ENCODE measurements at places on chromosomes 12 and 14.

DNA sequence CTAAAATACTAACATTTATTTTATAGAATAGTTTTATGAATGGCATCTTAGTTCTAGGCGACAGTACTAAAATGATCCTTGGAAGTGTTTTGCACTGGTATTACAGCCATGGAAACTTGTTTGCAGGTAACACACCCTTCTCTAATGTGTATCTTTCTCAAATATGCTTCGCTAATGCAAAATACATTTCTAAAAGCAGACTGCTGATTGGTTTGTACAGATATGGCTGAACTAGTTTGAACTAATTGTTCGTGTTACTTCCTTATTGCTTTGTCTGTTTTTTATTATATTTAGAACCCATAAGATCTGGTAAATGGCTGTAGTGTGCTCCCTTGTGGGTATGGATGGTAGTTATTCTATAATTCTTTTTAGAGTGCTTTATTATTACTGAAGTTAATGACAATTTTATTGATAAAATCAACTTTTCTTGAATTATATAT, 53.0 kb downstream of the ATF7IP start:
- no peak overlapping the region for H3K27ac ChIP-seq
- no peaks in the 10 kb centered on the region for H3K27me3 ChIP-seq
- no peak for DNase-seq
- H3K36me3 ChIP-seq, result peaks cover 7% of the 10 kb centered on the region
- H3K4me3 ChIP-seq, result peak overlapping the region; percentile 15
- peaks cover 32% of the 10 kb centered on the region for H3K4me1 ChIP-seq

DNA sequence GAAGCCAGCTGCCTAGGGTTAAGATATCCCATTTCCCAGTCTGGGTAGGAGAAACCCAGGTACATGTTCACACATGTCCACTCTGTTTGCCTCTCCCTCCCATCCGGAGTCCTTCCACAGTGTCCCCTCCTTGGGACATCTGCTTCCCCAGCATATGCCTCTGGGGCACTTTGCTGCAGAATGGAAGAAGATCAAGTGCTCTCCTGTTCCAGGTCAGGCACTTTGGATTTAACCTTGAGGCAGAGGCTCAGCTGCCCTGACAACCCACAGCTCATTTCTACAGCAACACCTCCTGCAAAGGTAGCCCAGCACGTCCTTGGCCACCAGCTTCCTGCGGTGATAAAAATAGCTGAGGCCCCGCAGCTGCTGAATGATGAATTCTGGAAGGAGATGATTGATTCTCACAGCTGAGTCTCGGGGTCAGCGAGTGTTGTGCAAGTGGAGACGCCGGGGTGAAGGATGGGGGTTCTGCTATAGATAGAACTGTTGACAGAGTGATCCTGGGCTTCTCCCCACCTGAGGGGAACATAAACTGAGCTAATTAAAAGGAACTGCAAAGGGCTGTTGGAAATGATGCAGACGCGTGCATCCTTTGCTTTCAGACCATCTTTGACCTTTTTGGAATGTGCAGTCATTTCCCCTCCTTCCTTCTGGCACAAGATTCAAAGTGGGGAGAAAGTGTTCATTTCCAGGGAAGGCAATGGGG, 145.0 kb downstream of the SLC38A6 start:
- H3K36me3 ChIP-seq, result no peaks in the 10 kb centered on the region
- H3K27ac ChIP-seq, result no peak overlapping the region
- H3K27me3 ChIP-seq, result peaks cover 9% of the 10 kb centered on the region
- no peaks in the 10 kb centered on the region for H3K4me1 ChIP-seq
- DNase-seq, result no peak

DNA sequence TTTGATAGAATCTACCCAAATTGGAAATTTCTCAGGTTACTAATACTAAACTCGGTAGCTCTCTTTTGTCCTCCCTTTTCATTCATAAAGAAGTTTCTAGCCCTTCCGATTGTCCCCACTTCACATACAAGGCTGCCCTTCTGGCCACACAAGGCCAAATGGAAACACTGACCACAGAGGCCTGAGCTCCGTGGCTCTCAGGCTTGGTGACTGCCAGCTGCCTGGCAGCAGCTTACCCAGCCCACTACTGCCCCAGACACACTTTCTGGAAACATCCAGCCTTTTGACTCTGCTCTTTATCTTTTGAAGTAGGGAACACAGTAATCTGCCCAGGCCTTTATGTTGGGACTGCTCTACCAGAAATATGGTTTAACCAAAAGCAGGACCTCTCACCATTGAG, 167.2 kb downstream of the GCH1 start:
- H3K27ac ChIP-seq, result no peak overlapping the region
- no peaks in the 10 kb centered on the region for H3K36me3 ChIP-seq
- no peak overlapping the region for H3K4me3 ChIP-seq
- peaks cover 5% of the 10 kb centered on the region for H3K4me1 ChIP-seq
- H3K27me3 ChIP-seq, result peaks cover 43% of the 10 kb centered on the region
- DNase-seq, result no peak

GRCh38 chr12:14417715-14418114, 52.2 kb downstream of the ATF7IP start:
- peak overlapping the region; percentile 90 for H3K27ac ChIP-seq
- peaks cover 33% of the 10 kb centered on the region for H3K4me1 ChIP-seq
- peak; percentile 59 for DNase-seq
- H3K4me3 ChIP-seq, result peak overlapping the region; percentile 78
- no peaks in the 10 kb centered on the region for H3K27me3 ChIP-seq
- peaks cover 7% of the 10 kb centered on the region for H3K36me3 ChIP-seq

GRCh38 chr14:56119201-56119981, 1.2 kb downstream of the PELI2 start:
- H3K27me3 ChIP-seq, result peaks cover 23% of the 10 kb centered on the region
- peaks cover 27% of the 10 kb centered on the region for H3K4me1 ChIP-seq
- DNase-seq, result peak; percentile 19
- peak overlapping the region; percentile 79 for H3K4me3 ChIP-seq
- H3K36me3 ChIP-seq, result peaks cover 17% of the 10 kb centered on the region

DNA sequence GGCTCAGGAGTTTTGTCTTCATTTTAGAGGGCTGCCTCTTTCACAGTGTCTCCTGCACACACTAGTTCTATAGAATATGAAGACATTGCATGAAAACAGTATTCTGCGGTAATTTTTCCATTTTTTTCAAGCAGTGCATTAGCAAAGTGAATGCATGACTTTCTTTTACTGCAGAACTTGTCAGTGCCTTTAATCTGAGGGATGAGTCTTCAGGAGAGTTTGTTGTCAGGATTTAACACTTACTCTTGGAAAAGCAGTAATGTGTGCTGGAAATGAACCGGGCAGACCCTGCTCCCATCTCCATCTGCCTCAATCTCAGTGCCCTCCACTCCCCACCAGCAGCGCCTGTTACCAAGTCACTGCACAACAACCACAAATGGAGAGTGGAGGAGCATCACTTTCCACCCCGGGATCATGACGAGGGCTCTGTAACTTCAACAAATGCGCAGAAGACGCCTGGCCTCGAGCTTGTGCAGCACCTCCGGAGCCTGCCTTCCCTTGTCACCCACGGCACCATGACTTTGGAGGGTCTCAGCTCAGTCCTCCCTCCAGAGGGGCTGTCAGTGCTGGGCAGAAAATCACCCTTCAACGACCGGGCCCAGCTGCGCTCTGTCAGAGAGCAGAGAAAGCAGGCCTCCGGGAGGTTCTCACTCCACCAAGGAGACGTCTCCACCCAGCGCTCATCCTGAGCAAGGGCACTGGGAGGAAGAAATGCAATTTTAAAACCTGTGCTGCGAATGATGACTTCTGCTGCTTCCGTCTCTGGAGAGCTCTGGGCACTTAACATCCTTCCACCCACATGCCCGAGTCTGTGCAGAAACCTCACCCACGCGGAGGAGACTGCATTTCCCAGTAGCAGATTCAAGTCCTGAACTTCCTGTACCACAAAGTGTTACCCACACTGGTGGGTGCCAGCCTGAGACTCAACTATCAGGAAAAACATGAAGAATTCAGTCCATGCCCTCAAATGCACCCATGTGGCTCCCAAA, 255.7 kb downstream of the ADGRD1 start:
- no peaks in the 10 kb centered on the region for H3K4me1 ChIP-seq
- H3K4me3 ChIP-seq, result no peak overlapping the region
- DNase-seq, result no peak
- H3K36me3 ChIP-seq, result no peaks in the 10 kb centered on the region
- H3K27ac ChIP-seq, result no peak overlapping the region
- H3K27me3 ChIP-seq, result peaks cover 58% of the 10 kb centered on the region

GRCh38 chr12:122836027-122836921, 1.0 kb downstream of the HIP1R start:
- peak overlapping the region; percentile 94 for H3K4me3 ChIP-seq
- no peaks in the 10 kb centered on the region for H3K27me3 ChIP-seq
- peak overlapping the region; percentile 95 for H3K27ac ChIP-seq
- H3K4me1 ChIP-seq, result peaks cover 39% of the 10 kb centered on the region

DNA sequence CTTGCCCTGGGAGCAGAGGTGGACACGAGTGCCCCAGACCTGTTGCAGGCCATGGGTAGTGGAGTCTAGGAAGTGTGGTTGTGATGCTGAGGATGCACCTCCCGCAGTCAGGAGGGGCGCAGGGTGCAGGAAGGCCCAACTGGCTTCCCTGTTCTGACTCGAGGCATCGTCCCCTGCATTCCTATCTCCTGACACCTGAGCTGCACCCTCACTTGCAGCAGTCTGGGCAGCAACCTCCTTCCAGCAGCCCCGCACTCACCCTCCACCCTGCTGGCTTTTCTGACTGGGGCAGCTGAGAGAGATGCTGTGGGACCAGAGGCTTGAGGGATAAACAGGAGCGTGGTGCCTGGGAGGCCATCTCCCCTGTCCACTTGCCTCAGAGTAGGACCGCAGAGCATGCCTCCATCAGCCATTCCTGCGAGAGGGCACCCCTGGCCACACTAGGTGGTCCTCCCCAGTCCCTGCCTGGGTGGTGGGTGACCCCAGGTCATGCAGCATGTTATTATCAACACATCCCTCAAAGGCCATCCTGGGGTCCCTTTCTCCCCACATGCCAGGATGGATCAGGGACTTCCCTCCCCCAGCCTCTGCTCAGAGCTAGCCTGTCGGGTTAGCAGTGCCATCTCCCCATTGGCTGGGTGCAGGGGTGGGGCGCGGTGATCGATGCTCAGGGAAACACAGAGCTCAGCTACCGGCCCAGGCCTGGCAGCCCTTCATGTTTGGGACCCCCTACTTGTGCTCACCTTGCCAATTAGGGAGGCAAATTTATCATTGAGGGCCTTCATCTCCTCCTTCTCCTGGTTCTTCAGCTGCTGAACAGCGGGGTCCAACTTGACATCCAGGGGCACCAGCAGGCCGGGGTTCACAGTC, 719 bp downstream of the KRT80 start:
- no peaks in the 10 kb centered on the region for H3K36me3 ChIP-seq
- no peak overlapping the region for H3K4me3 ChIP-seq
- H3K27ac ChIP-seq, result no peak overlapping the region
- peaks cover 71% of the 10 kb centered on the region for H3K27me3 ChIP-seq
- no peak for DNase-seq

DNA sequence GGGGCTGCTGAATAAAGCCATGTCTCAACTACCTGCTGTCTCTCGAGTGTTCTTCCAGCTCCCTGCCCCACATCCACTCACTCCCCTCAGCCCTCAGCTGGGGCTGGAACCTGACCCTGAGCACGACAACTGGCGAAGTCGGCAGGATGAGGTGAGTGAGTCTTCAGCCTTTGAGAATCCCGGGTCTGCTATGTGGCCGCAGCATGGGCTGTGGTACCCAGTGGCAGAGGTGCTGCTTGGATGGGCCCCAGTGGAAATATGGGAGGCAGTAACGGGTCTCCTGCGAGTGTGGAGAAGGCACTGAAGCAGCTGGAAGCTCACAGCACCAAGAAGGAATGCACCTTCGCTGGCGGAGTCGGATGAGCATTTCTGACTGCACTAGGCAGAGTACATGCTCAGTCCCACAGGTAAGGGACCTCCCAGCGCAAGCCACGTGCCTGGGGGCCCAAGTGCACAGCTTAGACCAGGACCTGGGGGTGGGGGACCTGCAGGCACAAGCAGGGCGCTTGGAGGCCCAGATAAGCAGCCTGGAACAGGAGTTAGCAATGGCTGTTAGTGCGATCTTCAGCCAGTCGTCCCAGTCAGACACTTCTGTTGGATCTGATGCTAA, 95.5 kb upstream of the TMPO start:
- no peaks in the 10 kb centered on the region for H3K36me3 ChIP-seq
- no peak overlapping the region for H3K27ac ChIP-seq
- H3K4me3 ChIP-seq, result no peak overlapping the region

DNA sequence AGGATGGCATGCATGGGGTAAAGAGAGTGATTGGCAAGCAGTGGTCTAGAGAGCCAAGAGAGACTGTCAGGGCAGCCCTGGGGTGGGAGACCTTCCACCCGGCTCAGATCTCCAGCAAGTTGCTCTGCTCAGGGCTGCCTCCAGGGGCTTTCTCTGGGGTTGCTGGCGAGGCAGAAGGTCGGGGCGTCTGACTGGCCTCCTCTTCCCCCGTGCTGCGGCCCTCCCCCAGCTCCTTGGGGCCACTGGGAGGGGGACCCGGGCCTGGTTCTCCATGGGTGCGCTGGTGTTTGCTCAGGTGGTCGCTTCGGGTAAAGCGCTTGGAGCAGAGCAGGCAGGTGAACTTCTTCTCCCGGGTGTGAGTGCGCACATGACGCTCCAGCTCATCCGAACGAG, 6.6 kb upstream of the AAAS start:
- peaks cover 47% of the 10 kb centered on the region for H3K27me3 ChIP-seq
- peaks cover 9% of the 10 kb centered on the region for H3K4me1 ChIP-seq
- H3K36me3 ChIP-seq, result peaks cover 9% of the 10 kb centered on the region
- no peak for DNase-seq
- no peak overlapping the region for H3K27ac ChIP-seq

DNA sequence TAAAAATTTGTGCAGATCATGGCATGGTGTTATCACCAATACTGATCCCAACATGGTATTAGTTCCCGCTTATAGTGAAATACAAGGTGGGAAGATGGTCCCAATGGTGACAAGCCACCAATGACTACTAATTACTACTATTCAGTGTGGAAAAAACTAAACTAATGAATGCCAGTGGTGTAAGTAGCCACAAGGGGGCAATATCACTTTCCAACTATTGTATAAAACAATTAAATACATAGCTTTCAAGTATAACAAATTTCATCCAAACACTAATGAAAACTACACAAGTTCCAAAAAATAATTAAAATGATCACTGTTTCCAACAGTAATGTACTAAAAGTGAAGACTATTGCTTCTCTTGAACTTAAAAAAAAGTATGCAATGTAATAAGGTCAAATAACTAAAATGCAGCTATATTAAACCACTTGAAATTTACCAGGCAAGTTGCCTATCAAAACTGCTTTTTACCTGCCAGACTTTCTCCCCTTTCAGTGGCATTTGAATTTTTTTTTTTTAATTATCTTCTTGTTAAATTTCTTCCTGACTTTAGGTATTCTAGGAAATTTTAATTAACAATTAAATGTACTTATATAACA, 58.0 kb downstream of the PAPLN start:
- H3K27ac ChIP-seq, result no peak overlapping the region
- no peaks in the 10 kb centered on the region for H3K27me3 ChIP-seq

DNA sequence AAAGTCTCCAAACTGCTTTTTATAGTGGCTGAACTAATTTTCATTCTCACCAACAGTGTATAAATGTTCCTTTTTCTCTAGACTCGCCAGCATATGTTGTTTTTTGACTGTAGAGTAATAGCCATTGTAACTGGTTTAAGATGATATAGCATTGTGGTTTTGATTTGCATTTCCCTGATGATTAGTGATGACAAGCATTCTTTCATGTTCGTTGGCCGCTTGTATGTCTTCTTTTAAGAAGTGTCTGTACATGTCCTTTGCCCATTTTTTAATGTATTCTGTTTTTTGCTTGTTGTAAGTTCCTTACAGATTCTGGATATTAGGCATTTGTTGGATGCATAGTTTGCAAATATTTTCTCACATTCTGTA, 404.9 kb downstream of the FLRT2 start:
- peaks cover 39% of the 10 kb centered on the region for H3K4me1 ChIP-seq
- H3K27me3 ChIP-seq, result no peaks in the 10 kb centered on the region
- H3K27ac ChIP-seq, result peak overlapping the region; percentile 94
- peaks cover 20% of the 10 kb centered on the region for H3K36me3 ChIP-seq
- DNase-seq, result no peak
- peak overlapping the region; percentile 89 for H3K4me3 ChIP-seq

Data from effector memory CD8-positive, alpha-beta T cell (primary cell).